SJSA1 (cell line): ENCODE measurements at places on chromosomes 16 and 17.
A peak's percentile ranks its signal among the peaks of the same experiment; 100 is the strongest.

GRCh38 chr17:34113089-34113488 lies 142.0 kb upstream of the CCL2 start:
- no peak for DNase-seq

GRCh38 chr16:71623597-71623996 lies 2.4 kb upstream of the MARVELD3 start:
- no peak for DNase-seq

DNA sequence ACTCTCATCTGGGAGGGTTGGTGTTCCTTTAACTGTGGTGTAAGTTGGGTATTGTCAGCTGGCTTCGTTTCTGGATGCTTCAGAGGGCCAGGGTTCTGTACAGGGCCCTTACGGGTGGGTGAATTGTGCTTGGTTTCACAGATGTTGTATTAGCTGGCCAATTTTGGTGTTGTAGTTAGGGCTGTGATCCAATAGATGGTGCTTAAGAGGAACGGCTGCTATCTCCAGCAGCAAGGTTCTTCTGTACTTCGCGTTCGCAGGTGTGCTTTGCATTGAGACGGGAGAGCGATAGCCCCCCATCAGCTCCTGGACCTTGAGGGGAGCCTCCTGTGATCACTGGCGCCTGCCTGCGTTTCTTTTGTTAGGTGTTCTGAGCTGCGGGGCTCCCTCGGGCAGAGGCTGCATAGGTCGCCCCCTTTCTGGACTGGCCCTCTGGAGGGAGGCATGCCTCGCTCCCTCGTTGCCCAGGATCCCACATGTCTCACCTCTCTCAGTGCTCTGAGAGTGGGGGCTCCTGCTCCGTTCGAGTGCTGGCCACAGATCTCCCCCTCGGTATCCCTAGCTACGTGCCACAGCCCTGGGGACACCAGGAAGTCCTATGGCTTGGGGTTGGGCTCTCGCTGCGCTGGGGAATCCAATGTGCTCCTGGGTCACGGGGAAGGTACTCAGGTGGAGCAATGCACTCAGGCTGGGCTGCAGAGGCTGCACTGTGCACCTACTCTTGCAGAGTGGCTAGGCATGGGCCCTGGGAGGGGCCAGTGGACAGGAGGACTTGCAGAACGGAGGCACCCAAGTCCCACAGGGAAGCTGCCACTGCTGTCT lies 837 bp upstream of the PRDM7 start:
- no peak for DNase-seq

DNA sequence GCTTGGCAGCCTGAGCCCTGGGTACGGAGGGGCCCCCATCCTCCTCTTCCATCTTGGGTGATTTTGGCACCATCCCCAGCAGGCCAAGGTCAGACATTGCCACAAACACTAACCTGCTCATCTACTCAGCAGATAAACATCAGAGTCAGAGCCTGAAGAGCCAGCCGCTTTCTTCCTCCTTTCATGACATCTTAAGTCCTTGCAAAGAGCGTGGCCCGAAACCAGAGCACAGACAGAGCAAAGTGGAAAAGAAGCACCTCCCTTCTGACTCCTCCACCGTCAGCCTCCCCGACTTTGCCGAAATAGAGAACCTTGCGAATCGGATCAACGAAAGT lies 60.4 kb upstream of the RPH3AL start:
- DNase-seq: no peak

DNA sequence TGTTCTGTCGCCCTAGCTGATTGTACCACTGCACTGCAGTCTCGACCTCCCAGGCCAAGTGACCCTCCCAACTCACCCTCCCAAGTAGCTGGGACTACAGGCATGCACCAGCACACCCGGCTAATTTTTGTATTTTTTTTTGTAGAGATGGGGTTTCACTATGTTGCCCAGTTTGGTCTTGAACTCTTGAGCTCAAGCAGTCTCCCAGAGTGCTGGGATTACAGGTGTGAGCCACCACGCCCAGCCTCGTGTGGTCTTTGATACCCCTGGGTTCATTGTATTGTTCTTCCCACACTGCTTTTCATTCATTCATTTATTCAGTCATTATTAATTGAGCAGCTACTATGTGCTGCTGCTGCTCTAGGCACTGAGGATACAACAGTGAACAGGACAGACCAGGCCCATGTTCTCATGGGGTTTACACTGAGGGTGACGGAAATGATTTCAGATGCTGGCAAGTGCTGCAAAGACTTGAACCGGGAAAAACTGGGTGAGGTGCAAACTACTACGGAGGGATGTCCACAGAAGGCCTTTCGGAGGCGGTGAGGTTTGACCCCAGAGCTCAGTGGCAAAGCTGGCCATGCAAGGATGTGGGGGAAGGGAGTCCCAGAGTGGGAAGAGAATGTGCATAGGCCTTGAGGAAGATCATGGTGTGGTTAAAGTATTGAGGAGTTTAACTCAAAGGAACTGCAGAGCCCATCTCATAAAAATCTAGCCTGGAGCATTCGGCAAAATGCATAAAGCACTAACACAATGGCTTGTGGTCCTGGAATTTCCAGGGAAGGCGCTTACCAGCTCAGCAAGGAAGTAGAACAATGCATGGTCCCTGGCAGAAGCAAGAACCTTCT lies 10.9 kb downstream of the ABCC1 start:
- no peak for DNase-seq

GRCh38 chr16:10988164-10988803 lies 43.9 kb downstream of the CLEC16A start:
- no peak for DNase-seq

DNA sequence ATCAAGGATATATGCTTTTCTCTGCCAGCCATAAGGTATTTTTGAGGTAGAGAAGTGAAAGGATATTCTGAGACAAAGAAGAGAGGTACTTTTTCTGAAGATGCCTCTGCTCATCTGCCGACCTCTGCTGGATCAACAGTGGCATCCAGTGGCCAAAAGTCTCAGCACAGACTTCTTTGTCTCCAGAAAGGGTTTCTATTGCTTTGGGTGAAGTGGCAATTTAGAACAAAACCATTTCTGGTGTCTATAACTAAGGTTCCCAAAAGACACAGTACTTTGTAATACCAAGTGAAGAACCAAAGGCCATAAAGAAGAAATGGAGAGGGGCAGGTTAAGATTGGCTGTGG lies 155.2 kb upstream of the C17orf78 start:
- no peak for DNase-seq

GRCh38 chr17:64277831-64278562 lies 14.9 kb upstream of the TEX2 start:
- no peak for DNase-seq

DNA sequence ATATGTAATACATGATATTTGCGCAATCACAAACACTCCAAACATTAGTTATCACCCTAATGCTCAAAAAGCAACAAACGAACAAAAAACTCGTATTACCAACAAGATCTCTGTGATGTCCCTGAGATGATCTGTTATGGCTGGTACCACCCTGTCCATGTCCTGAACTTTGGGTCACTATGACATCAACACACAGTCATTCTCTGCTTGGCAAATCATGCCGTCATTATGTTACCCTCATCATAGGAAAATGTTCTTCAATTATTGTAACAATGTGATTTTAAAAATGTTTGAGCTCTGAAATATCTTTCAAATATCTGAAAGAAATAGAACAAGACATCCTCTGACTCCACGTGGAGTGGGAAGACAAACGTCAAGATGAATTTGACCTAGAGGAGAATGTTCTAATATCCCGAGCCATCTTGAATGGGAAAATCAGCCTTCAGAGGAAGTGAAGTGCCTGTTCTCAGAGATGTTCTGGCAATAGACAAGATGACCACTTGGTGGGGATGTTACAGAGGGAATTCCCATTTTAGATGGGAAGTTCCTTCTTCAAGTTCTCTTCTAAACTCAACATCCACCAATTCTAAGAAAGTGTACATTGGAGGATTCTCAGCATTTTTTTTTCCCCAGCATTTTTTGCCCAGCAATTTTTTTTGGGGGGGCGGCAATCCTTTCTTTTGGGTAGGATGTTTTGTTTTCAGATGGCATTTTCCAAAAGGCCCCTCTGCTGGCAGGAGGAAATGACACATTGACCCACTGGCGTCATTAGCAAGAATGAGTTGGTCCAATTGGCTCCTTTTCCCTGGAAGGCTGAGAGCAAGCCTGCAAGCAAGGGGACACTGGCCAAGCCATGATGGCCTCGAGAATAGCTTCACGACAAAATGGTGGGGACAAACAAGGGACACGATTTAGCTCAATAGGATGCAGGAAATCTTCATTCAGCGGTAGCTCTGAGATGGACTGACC lies 3.7 kb upstream of the HSD17B2 start:
- DNase-seq: peak; percentile 38

DNA sequence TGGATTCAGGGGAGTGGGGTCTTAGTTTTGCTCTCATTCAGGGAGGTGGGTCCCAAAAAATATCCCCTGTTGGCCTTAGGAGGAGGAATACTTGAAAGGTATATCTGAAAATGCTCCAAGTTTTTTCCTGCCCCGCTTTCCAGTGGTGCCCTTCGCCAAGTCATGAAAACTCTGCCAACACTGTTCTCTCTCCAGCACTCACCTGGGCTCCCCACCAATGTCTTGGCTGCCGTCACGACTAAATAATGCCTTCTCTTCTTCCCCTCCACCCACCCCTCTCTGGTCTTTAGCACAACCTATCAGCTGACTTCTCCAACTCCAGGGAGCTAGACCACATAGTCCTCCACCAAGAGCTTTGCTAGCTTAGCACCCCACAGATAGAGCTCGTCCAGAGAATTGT lies 30.6 kb downstream of the ZFHX3 start:
- DNase-seq: no peak

GRCh38 chr17:55275894-55276804 lies 11.4 kb downstream of the HLF start:
- no peak for DNase-seq

- no peak for DNase-seq
Observed at GRCh38 chr17:30950669-30951399, 20.0 kb upstream of the RNF135 start.

GRCh38 chr17:58265271-58265670 lies 15.5 kb downstream of the MPO start:
- no peak for DNase-seq

- no peak for DNase-seq
Observed at GRCh38 chr16:75282466-75283281, 31.2 kb upstream of the BCAR1 start.

GRCh38 chr17:73155410-73156165 lies 9.2 kb upstream of the SSTR2 start:
- no peak for DNase-seq

- DNase-seq: no peak
Observed at GRCh38 chr17:19708431-19709175, 7.8 kb downstream of the SLC47A2 start.

GRCh38 chr16:69276148-69277115 lies 34.7 kb upstream of the VPS4A start:
- peak; percentile 61 for DNase-seq

- no peak for DNase-seq
Observed at GRCh38 chr17:21374441-21375161, 1.6 kb upstream of the KCNJ12 start.

DNA sequence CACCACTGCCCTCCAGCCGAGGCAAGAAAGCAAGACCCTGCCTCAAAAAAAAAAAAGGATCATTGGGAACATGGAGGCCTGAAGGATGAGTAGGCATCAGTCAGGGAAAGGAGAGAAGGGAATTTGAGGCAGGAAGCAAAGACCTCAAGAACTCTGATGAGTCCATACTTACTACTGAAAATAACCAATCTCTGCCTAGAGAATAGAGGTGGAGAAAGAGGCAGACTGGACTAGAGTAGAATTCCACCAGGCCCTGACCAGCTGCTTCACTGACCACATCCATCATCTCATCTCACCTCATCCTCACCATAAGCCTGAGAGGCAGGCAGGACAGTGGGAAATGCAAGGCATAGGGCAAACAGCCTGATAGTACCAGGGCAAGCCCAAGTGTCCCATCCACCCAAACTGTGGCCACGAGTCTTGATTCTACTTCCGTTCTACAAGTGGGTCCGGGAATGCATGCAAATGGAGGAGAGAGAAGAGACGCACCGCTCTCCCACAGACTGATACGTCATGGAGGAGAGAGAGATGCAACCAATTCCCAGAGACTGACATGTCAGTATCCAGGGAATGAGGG lies 17.1 kb downstream of the ANKRD11 start:
- no peak for DNase-seq

DNA sequence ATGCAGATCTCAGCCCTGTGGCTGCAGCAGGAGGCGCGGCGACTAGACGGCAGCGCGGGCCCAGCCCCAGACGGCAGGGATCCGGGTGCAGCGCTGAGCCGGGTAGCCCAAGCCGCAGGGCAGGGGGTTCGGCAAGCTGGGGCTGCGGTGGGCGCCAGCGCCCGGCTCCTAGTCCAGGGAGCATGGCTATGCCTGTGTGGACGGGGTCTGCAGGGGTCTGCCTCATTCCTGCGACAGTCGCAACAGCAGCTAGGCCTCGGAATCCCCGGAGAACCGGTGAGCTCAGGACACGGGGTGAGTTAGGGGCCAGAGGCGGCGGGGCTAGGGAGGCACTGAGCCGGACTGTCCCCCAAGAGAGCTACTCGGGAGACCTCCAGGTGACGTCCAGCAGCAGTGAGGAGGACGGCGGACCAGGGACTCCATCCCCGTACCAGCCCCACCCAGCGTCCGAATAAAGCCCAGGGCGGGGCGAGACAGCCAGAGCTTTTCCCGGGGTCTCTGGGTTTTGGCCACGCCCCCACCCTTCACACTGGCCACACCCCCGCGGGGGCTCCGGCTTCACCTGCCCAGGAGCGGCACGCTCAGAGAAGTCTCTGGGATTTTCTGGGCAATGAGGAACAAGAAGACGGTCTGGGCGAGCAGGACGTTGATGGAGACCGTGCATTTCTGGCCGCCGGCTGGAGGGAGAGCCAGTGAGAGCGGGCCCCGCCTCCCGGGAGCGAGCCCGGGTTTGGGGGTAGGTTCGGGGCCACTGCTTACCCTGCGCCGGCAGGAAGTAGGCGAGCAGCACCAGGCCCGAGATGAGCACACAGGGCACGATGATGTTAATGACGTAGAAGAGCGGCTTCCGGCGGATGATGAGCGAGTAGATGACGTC lies 1.1 kb downstream of the C17orf107 start:
- DNase-seq: no peak

DNA sequence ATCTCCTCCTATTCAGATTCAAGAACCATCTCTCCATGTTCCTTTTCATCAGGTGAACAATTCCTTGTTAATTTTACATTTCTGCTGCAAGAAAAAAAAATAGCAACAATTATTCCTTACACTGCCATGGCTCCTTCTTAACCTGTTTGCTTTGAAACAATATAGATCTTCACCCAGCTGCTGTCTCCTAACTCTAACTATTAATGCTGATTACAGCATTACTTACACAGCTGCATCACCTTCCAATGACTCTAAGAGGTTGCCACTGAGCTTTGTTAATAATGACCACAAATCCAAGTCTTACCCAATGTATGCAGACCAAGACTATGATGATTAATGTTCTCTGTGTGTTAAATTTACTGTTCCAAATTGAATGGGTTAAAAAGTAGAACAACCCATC lies 541.4 kb downstream of the TOX3 start:
- DNase-seq: no peak

GRCh38 chr16:55810451-55810961 lies 22.4 kb downstream of the CES1 start:
- no peak for DNase-seq

- peak; percentile 86 for DNase-seq
Observed at GRCh38 chr17:77494664-77495435, 354.1 kb downstream of the SEC14L1 start.

- no peak for DNase-seq
Observed at GRCh38 chr17:13085578-13085977, 67.8 kb upstream of the ELAC2 start.
